GM12864 (cell line): ENCODE measurements at places on chromosomes 6 and 20.

GRCh38 chr6:51487937-51488336 lies 599.5 kb downstream of the PKHD1 start:
- DNase-seq: no peak

- DNase-seq: no peak
Observed at GRCh38 chr6:38783443-38784228, 68.5 kb downstream of the DNAH8 start.

- DNase-seq: no peak
Observed at GRCh38 chr6:72048080-72048479, 161.7 kb downstream of the RIMS1 start.

DNA sequence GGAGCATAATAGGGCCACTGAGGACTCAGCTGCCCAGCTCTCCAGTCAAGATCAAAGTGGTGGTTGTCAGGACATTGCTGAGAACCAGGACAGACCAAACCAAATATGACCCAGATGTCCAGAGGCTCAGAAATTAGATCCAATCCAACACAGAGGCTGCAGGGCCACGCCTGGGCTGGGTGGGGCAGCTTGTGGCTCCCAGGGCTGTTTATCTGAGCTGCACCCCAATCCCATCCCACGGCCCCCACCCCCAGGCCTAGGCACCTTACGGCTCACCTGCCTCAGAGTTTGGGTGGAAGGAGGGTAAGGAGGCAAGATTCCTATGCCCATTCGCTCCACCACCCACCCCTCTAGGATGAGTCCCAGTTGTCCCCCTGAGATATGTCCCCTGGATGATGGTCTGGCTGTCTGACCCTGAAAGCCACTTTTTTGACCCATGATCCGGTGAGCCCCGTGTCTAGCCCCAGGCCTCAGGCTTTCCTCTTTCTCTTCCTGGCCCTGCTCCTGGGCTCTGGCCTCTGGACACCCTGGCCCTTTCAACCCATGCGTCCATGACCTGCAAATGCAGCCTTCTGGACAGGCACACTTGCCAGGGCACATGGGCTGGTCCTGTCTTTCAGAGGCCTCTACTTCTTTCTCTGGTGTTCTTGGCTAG lies 40.0 kb downstream of the CPXM1 start:
- DNase-seq: no peak

GRCh38 chr6:31871046-31871659 lies 7.6 kb downstream of the SLC44A4 start:
- no peak for DNase-seq

DNA sequence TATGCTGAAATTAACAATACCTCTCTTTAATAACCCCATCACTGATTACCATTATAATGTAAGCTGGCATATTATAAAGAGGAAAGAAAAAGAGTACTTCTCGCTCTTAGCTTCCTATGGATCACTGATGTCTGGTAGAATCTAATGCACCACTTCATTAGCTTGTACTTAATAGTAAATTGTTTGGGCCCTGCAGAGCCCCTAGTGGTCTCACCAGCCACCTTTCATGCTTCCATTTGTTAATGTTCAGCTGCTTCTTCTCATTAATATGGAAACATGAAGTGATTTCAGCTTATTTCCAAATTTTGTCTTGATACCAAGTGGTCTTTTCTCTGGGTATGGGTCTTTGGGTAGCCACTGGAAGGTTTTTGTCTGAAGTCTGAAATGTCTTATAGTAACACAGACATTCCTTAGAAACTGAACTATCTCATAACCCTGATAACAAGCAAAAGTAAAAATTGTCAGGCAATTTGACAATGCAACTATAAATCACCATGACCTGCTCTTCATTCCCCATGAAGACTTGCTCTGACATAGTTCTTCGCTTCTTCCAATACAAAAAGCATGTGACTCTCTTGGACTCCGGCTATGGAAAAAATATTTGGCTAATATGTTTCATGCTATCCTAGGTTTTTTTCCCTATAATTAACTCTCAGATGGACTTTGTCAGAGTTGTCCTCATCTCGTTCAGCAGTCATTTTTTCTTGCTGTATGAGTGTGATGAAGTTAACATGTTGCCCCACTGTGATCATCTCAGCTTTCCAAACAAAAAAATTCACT lies 395.8 kb upstream of the MARCKS start:
- DNase-seq: no peak

GRCh38 chr6:149389509-149390297 lies 10.4 kb upstream of the SUMO4 start:
- DNase-seq: no peak

- no peak for DNase-seq
Observed at GRCh38 chr20:10236540-10237533, 18.2 kb downstream of the SNAP25 start.

DNA sequence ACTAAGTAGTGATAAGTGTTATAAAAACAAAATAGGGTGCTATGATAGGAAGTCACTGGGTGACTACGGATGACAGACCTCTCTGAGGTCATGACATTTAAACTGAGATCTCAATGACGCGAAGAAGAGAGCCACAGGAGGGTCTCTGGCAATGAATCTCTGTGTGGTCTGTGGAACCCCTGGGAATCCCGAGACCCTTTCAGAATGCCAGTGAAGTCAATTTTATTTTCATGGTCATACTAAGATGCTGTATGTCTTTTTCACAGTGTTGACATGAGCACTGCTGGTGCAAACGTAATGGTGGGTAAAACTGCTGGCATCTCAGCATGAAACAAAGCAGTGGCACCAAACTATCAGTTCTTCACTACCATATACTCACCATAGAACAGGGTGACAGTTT lies 155.0 kb downstream of the GJA10 start:
- no peak for DNase-seq

DNA sequence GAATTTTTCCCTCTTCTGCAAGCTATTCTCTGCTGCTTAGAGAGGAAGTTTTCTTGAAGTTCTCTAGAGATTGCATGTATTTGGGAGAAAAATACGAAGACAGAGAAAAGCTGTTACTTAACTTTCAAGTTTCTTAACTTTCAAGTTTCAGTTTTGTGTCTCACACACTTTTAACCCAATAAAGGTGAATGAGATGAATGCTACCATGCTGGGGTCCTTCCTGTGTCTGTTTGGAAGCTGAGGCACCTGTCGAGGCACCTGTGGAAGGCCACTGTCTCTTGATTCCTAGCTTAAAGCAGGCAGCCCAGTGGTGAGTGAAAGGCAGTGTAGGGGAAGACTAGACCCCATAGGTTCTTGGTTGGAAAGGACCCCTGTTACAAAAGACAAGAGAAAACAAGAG lies 372.8 kb upstream of the JARID2 start:
- DNase-seq: peak; percentile 38

DNA sequence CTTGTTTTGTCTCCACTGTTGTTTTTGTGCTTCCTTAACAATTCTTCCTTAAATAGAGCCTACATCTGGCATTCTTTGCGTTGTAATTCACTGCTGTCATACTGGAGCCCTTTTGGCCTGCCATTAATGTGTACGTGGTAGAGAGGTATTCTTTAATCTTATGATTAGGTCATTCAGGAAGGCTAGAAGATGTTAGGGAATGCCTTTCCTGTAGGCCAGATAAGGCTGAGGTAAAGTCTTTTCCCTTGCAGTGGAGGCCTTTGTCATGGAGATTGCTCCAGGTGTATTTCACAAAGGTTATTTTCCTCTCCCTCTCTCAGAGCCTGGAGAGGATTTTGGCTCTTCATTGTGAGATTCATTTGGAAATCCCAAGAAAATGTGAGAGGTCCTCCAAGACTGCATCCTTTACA lies 146.9 kb downstream of the FUT9 start:
- no peak for DNase-seq

- no peak for DNase-seq
Observed at GRCh38 chr6:68256391-68256790, 378.7 kb upstream of the ADGRB3 start.

DNA sequence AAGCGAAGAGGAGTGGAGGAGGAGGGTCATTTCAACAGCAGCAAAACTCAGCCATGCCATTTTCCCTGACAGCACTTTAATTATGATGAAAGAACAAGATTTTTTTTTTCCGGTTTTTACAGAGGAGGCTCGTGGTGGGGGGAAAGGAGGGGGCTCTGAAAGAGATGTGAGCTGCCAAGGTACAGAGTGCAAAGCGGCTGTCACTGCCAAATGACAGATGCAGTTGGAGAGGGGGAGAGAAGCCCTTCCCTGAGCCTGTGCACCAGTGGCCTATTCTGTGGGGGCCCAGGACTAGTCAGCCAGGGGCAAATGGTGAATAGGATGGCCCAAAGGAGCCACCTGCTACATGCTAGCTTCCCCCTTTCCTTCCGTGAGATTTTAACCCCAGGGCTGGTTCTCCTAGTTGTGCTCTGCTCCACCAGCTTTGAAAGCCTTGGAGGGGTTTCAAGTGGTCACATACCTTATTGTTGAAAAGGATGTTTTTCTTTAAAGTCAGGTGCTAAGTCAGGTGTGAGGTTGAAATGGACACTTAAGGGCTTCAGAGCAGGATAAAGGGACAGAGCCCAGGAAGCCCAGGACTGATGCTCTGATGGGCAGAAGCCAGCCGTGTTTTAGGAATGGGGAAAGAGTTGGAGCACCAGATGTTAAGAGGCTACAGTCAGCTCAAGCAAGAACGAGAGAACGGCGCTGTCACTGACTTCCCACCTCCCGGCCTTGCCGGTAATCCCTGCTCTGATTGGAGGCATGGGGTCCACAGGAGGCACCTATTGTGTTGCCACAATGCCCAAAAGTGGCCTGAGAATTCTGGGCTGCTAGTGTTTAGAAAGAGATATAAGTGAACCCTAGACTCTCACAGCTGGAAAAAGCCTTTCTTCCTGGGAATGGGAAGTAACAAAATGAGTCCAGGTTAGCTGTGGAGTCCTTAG lies 24.8 kb downstream of the GNAS start:
- no peak for DNase-seq

DNA sequence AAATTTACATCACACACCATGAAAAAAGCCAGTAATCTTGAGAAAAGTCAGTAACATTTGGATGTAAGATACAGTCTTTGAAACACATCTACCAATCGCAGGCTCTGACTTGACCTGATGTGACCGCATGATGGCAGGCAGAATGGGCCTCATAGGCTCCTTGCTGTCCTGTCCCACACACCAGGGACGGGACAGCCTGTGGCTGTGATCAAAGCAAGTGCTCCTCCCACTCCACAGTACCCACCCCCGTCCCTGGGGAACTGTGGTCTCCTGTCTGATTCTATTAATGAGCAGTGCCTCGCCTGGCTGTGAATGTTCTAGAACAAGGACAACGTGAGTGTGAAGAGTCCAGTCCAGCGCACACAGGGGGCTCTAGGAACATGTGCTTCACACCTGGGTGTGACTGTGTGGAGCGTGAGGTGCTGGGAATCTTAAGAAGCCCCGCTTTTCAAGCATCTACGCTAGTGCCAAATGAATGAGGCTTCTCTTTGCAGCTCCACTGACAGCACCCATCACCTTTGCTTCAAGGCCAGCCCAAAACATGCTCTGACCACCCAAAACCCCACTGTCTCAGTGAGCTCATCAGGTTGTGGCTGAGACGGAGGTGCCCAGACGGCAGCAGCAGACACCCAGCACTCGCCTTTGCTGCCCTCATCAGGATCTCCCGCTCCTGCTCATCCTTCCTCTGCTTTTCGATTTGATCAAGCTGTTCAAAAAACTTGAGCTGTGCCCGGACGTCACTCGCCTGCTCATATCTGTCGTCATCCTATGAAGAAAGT lies 67.1 kb downstream of the TAF4 start:
- no peak for DNase-seq

DNA sequence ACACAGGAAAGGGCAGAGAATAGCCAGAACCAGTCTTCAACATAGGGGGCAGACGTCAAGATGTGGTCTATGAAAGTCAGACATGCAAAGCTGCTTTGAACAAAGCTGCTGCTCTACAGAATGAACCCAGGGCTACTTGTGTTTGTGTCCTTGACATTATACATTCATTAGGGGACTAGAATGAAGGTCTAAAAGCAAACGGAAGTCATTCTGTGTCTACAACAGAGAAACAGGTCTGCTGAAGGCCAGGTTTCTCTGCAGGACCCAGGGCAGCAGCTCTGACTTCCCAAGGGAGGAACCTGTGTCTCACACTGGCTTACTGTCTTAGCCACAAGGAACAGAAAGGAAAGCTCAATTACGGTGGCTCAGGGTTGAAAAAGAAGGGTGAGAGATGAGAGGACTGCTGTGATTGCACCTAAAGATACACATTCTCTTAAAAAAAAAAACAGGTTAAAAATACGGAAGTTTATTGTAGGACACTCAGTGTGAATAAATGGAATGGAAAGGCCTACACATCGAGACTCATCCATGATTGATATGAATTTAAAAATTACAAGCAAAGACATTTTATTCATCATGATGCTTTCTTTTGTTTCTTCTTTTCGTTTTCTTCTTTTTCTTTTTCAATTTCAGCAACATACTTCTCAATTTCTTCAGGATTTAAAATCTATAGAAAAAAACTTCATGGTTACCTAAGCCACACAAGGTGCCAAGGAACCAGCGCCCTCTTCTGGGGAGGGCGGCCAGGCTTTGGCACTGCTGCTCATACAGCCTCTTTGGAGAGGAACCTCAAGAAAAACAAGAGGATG lies 6.7 kb downstream of the PSMA7 start:
- no peak for DNase-seq

- no peak for DNase-seq
Observed at GRCh38 chr6:103715269-103715668, 1144.5 kb downstream of the HACE1 start.

DNA sequence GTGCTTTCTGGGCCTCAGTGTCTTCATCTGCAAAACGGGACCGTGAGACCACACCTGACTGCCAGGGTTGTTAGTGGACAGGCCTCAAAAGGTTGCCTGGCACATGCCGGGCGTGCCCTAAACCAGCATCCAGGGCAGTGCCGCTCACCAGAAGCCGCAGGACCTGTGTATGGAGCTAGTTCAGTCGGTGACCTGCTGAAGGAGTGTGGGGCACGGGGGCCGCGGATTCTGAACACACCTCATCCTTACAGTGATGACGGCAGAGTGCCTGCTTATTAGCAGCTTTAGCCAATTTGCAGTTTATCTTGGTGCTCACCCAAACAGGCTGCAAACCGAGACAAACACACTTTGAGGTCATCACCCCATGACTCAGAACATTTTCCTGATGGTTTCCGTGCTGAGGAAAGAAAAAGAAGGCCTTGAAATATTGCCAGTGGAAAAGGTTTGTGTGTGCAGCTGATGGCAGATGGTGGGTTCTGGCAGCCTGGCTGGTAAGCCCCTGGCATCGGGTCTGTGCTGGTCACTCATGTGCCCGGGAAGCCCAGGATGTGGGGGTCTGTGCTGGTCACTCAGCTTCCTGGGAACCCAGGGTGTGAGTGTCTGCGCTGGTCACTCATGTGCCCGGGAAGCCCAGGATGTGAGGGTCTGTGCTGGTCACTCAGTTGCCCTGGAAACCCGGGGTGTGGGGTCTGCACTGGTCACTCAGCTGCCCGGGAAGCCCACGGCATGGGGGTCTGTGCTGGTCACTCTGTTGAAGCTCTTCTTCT lies 153.8 kb downstream of the ERMARD start:
- no peak for DNase-seq

GRCh38 chr6:3825331-3825831 lies 23.8 kb upstream of the FAM50B start:
- DNase-seq: no peak

GRCh38 chr20:57482148-57482547 lies 42.8 kb downstream of the CTCFL start:
- DNase-seq: no peak
